ENCODE measurements at places on chromosomes 6 and 20.

- peak; percentile 57 for DNase-seq
These were observed at the start of gene ITPR3 for GRCh38 chr6:33620856-33621710. TSS of gene ITPR3 (plus strand) at chr6:33621322. CDS start at chr6:33621603, 281 bp downstream.

DNA sequence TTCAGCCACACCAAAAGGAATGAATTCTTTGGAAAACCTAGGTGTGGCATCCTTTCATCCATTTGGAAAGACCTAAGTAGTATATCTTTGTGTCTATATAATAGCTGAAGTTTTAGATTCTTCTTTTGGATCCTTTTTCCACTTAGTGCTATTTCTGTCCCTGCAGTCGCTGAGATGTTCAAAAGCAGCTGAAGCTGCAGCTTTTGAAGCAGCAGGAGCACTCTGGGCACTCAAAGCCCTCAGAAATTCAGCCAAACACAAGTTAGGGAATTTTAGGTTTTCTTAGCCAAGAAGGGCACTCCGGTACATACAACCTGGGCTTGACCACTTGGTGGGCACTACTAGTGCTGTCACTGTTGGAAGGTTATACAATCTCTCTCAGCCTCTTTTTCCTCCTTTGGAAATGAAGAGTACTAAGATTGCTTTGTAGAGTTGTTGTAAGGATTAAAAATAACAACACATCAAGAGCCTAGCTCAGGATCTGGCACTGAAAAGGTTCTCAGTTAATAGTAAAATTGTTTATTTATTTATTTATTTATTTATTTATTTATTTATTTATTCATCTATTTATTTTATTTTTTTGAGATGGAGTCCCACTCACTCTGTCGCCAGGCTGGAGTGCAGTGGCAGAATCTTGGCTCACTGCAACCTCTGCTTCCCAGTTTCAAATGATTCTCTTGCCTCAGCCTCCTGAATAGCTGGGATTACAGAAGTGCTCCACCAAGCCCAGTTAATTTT, 71.9 kb upstream of the SLC22A16 start:
- DNase-seq = no peak

DNA sequence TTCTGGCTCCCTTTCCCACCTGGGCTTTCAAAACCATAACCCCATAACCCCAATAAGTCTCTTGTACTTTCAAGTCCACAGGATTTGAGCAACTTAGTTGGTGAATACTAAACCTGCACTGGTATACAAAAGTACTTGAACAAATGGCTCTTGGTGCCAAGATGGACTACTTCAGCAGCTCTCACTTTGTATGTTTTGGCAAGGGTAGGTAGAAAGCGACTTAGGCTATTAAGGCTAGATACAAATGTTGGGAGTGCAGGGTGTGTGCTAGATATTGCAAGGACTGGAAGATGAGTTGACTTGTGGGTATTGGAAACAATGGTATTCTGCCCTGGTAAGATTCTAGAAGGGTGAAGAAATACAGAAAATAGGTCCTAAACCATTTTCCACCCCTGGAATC, 182.6 kb upstream of the MOCS1 start:
- no peak for DNase-seq

DNA sequence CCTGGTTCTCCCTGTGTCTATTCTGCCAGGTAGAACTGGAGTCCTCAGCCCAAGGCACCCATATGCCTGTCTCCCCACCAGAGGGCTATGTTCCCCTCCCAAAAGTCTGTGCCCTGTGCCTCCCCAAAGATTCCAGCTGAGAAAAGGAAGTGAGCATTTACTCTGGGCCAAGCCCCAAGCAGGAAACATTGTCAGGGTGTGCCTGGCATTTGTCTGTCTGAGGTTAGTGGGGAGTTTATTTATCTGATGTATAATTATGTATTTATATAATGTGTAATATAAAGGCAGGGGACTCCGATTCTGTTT, 5.6 kb downstream of the GDF5 start:
- DNase-seq = no peak

DNA sequence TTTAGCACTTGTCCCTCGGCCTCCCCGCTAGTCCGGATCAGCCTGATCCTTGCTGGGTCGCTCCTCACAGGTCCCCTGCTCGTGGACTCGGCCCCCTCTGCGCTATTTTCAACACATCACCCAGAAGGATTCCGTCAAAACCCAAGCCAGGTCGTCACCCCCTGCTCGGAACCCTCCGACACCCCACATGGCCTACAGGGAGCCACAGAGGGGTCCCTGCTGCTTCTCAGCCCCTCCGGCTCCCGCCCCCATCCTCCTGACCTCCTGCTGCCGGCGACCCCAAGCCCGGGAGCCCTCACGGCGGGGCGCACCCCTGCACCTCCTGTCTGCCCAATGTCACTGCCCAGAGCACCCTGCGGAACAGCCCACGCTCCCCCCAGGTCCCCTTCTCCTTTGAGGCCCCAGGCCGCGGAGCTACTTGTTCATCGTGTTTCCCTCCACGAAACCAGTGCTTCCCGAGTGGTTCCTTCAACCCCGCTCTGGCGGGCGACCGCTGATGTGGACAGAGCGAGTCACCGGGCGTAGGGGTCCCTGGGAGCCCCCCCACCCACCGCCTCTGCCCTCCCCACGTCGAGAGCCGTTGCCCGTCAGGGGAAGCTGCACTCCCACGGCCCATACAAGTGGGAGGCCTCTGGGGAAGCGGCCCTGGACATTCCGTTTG, 638 bp upstream of the MYL9 start:
- no peak for DNase-seq
